ENCODE measurements at places on chromosomes 2 and 18.
A peak's percentile ranks its signal among the peaks of the same experiment; 100 is the strongest.

- DNase-seq = peak; percentile 62
Measured at GRCh38 chr18:77061946-77062517, 70.6 kb downstream of the MBP start.

- no peak for DNase-seq
Measured at GRCh38 chr2:209901172-209901571, 101.3 kb upstream of the RPE start.

DNA sequence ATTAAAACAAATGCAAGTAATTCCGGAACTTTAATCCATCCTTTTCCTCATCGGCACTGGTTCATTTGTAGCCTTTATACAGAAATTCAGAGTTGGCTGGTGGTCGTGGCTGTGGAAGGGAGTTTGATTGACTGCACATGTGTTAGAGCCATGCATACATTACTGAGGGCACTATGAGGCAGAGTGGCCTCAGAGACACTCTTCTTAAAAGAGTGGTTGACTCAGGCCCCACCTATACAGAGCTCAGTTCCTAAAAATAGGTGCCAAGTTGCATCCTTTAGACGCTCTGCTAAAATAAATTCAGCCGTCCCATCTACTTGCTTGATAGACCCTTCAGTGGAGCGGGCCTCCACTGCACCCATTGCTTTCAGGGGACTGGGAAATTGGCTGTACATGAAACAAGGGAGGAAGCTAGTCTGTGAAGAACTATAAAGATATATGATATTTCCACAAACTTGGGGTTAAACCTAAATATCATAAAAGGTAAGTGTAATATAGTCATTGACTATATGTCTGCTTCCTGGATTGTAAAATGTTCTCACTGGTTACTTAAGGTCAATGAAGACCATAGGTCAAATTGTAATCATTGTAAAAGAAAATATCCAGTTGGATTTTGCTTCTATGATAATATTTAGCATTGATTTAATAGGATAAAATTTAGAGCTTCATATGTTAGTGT is 298.9 kb downstream of the XIRP2 start:
- DNase-seq = no peak

DNA sequence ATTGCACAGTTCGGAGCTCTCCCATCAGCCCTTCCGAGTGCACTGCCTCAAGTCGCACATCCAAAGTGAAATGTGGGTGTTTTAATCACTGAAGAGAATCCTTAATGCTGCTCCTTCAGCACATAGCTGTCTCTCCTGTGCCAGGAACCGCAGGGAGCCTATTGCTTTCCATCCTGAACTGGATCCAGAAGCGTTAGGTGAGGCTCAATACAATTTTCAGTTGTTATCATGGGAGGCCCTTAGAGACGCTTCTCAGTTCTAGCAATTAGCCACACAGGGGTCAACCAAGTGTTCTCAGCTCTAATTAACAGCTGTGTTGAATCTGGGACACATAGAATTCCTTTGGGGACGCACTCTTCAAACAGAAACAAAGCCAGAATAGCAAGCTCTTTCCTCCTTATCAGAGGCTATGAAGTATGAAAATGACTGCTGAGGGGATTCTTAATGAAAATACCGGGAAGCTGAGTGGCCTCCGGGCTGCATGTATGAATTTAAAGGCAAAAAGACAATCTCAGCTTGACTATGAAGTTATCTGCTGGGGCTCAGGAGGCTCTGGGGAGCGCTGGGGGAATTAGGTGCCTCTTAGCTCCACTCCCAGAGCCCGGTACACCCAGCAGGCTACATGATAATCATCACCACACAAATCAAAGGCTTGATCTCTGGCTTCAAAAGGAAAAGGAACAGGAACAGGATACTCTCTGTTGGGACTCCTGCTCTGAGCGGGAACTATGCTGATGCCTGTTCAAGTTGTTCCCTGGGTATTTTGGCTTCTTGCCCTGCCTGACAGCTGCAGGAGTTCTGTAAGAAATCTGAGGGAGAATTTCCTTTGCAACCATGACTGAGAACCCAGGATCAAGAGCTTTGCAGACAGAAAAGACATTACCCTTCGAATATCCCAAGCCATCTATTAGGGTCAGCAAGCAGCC is 55.4 kb upstream of the NCOA1 start:
- DNase-seq = no peak

GRCh38 chr2:211455216-211455841 is 898.9 kb downstream of the CPS1 start:
- DNase-seq = peak; percentile 71

GRCh38 chr2:129758784-129759471 is 220.5 kb upstream of the RAB6C start:
- DNase-seq = no peak

- DNase-seq = peak; percentile 62
Measured at GRCh38 chr2:174485788-174486562, 854 bp downstream of the GPR155 start.

DNA sequence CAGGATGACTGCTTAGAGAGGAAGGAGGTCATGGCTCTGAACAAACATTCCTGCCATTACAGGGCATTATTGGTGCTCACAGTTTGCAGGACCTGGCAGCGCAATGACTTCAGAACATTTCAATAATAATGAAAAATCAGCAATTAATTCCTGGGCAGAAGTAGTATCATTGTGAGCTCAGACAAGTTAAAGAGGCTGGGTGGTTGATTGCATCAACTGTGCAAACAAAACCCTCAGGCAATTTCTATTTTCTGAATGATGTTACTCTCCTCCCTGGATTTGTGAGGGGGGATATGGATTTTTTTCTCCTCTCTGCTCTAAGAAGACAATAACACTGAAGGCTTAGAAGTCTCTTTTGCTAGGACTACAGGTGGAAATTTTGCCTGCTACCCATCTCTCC is 168.1 kb upstream of the TACR1 start:
- no peak for DNase-seq

GRCh38 chr2:102294802-102295489 is 16.4 kb upstream of the IL1RL1 start:
- DNase-seq = no peak

- no peak for DNase-seq
Measured at GRCh38 chr2:60662781-60663180, 93.3 kb upstream of the PAPOLG start.

GRCh38 chr18:77160515-77160914 is 27.9 kb upstream of the MBP start:
- peak; percentile 83 for DNase-seq

- no peak for DNase-seq
Measured at GRCh38 chr2:85188852-85189251, 55.7 kb downstream of the TCF7L1 start.

DNA sequence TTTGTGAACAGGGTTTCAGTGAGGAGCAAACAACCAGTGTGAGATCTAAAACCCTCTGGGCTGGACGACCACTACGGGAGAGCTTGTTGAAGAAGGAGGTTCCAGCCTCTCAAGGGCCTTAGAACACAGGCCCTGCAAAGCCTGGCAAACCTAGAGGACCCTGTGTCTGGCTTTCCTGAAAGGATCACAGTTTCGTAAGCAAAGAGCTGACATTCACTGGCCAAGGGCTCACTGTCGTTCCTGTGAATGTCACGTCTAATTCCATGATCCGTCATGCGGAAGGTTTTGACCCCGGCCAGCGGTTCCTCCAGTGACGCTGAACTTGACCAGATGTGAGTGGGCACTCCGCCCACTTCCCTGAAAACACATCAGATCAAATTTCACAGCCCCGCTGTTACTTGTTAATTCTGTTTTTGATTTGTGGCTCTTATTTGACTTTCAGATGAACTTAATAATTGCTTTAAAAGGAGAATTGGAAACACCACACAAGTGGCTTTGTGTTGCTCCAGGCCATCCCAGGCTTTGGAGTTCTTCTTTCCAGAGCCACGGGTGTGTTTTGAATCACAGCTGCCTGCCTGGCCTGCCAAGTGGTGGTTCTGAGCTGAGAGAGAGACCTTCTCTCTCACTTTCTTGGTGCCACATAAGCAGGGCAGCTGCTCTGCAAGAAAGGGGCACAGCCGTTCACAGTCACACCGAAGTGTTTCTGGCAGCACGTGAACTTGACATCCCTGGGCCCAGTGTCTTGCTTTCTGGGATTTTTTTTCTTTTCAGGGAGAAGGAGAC is 308.4 kb downstream of the NDUFA10 start:
- DNase-seq = no peak

DNA sequence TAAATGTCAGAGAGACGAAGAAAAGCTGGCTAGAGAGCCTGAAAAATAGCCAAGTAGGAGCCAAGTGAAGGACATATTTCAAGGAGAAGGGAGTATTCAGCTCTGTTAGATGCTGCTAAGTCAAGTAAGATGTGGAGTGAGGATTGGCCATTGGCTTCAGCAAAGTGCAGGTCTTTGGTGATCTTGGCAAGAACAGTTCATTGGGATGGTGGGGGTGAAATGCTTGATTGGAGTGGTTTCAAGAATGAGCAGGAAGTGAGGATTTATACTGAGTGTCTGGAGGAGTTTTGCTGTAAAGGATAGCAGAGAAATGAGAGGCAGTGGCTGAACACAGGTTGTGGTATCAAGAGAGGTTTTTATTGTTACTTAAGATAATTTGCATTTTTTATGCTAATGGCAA is 139.7 kb downstream of the PRPF40A start:
- DNase-seq = no peak

DNA sequence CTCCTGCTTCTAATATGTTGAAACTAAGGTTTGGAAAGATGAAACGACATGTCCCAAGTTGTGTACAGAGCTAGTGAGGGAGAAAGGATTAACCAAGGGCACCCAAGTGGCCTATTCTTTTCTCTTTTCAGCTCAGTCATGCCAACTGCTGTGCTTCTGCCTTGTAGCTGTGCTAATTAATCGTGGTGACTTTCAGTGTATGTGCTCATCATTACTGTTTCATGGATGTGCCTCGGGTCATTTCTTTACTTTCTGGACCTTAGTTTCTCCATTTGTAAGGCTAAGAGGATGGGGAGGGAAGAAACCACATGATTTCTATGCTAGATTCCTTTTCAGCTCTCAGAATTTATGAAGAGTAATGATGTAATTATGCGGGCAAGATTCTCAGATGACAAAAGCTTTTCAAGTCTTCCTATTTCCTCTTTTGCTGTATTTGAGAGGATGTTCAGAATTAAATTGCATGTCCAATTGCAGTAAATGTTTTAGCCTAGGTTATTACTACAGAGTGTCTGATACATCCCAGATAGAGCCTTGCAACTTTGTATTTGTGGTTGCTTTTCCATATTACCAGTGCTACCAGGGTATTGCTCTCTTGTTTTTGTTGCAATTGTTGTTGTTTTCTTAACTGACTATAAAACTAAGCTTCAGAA is 621.2 kb downstream of the CNTNAP5 start:
- no peak for DNase-seq

DNA sequence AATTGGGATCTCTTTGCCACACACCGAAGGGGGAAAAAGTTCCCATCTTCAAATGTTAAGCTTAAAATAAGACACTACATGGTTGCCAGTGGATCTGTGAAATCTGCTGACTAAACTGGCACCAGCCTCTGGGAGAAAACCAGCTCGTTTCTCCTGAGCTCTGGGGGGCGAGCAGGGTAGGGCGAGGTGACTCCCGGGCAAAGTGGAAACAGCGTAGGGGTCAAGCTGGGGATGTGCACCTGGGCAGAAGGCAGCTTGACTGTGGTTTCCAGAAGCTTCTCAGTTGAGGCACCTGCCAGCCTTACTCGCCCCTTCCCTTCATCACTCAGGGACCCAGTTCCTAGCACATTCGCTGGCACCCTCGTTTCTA is 62.8 kb downstream of the SFXN5 start:
- DNase-seq = no peak

GRCh38 chr2:99027856-99028255 is 91.8 kb upstream of the CRACDL start:
- no peak for DNase-seq

GRCh38 chr2:209905691-209906090 is 96.7 kb upstream of the RPE start:
- no peak for DNase-seq

- no peak for DNase-seq
Measured at GRCh38 chr18:70280007-70280925, 8.6 kb upstream of the SOCS6 start.

DNA sequence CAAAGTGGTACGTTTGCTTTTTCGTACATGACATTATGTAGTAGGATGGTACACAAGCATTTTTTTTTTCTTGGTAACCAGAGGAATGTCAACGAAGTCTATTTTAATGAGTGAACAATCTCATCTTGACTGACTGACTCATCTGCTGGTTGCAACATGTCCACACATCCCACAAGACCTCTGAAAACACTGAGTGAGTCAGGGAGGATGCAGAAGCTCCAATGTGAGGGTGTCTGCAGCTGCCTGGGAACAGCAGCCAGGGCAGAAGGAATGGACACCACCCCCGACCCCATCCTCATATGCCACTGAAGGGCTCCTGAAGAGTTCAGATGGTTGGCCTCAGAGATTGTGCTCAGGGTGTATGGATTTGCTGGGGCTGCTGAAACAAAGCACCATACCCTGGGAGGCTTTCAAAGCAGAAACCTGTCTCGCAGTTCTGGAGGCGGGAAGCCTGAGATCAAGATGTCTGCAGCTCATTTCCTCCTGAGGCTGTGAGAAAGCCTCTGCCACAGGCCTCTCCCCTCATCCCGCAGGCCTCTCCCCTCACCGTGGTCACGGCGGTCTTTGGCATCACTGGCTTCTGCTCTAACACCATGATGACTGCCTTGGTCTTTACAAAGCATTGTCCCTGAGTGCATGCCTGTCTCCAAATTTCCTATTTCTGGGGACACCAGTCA is 124.6 kb downstream of the LRATD1 start:
- DNase-seq = no peak

- no peak for DNase-seq
Measured at GRCh38 chr2:33660416-33661123, 61.5 kb upstream of the FAM98A start.

DNA sequence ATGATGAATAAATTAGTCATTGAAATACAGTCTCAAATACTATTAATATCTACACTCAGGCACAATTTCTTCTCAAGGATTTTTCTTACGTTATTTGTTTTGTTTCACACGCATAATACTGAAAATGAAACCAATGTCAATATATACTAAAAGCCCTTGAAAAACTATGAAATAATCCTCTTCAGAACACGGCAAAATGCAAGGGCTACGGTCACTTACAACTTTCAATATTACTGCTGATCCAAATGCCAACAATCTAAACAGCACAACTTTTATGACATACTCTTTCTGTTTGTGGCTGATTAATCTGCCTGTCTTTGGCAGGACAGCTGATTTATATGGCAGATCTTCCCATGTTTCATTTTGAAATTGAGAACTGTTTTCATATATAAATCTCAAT is 68.3 kb downstream of the LRPPRC start:
- no peak for DNase-seq

GRCh38 chr2:8238521-8239230 is 443.2 kb upstream of the ID2 start:
- DNase-seq = no peak

DNA sequence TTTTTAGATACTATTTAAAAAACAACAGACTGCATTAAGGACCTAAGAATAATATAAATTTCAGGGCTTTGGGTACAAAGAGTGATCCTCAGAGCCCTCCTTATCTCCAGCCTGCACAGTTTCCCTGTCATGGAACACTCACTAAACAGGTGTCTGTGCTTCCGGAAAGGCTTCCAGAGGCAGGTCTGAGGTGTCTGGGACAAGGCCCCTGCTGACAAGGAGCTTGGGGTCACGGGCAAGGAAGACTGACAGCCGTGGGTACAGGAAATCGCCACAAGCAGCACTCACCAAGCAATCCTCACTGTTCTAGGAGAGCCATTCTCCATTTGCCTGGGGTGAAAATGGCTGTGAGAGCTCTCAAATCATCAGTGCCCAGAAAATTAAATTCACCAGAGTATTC is 220.3 kb upstream of the PXDN start:
- DNase-seq = no peak

- no peak for DNase-seq
Measured at GRCh38 chr2:156540706-156541105, 104.5 kb downstream of the GPD2 start.

- DNase-seq = no peak
Measured at GRCh38 chr2:133576714-133577113, 8.5 kb upstream of the NCKAP5 start.

- peak; percentile 97 for DNase-seq
Measured at GRCh38 chr2:27016801-27017325, 15.9 kb upstream of the TMEM214 start.
